Muscle of leg (tissue), 16 donors: ENCODE measurements at places on chromosomes 7 and 10. TPM values are rescaled to one million over a fixed set of nuclear protein-coding genes. Genes with fewer than 3 reads are reported as not detected.

- H3K4me3 ChIP-seq: no peak overlapping the region
- no peaks in the 10 kb centered on the region for H3K4me1 ChIP-seq
- H3K36me3 ChIP-seq: no peaks in the 10 kb centered on the region
- no peak overlapping the region for H3K27ac ChIP-seq
Measured at GRCh38 chr7:49780953-49781352, 7.5 kb downstream of the VWC2 start.

GRCh38 chr10:44046605-44047004 is 338.3 kb downstream of the CXCL12 start:
- peaks cover 52% of the 10 kb centered on the region for H3K4me1 ChIP-seq
- H3K27me3 ChIP-seq: peaks cover 6% of the 10 kb centered on the region
- H3K27ac ChIP-seq: peak overlapping the region; percentile 24
- no peak overlapping the region for H3K4me3 ChIP-seq
- no peak for DNase-seq
- no peaks in the 10 kb centered on the region for H3K36me3 ChIP-seq

Gene ZFAND4
- polyA plus RNA-seq: 8.2 TPM

GRCh38 chr7:150980663-150981062 is 2.5 kb upstream of the KCNH2 start:
- H3K4me3 ChIP-seq: no peak overlapping the region
- peaks cover 52% of the 10 kb centered on the region for H3K27me3 ChIP-seq
- peaks cover 62% of the 10 kb centered on the region for H3K4me1 ChIP-seq

Gene MYPN
- polyA plus RNA-seq: 86.4 TPM

Gene KCP
- polyA plus RNA-seq: 1.1 TPM
